ENCODE measurements at places on chromosomes 2 and 18.
A peak's percentile ranks its signal among the peaks of the same experiment; 100 is the strongest.

GRCh38 chr18:58937071-58937886 is 72.6 kb downstream of the ZNF532 start:
- no peak for DNase-seq

- DNase-seq = no peak
Measured at GRCh38 chr2:160973991-160974390, 186.2 kb upstream of the TANK start.

- no peak for DNase-seq
Measured at GRCh38 chr2:128624956-128625355, 306.3 kb upstream of the HS6ST1 start.

- DNase-seq = no peak
Measured at GRCh38 chr2:98458207-98458606, 13.5 kb downstream of the INPP4A start.

DNA sequence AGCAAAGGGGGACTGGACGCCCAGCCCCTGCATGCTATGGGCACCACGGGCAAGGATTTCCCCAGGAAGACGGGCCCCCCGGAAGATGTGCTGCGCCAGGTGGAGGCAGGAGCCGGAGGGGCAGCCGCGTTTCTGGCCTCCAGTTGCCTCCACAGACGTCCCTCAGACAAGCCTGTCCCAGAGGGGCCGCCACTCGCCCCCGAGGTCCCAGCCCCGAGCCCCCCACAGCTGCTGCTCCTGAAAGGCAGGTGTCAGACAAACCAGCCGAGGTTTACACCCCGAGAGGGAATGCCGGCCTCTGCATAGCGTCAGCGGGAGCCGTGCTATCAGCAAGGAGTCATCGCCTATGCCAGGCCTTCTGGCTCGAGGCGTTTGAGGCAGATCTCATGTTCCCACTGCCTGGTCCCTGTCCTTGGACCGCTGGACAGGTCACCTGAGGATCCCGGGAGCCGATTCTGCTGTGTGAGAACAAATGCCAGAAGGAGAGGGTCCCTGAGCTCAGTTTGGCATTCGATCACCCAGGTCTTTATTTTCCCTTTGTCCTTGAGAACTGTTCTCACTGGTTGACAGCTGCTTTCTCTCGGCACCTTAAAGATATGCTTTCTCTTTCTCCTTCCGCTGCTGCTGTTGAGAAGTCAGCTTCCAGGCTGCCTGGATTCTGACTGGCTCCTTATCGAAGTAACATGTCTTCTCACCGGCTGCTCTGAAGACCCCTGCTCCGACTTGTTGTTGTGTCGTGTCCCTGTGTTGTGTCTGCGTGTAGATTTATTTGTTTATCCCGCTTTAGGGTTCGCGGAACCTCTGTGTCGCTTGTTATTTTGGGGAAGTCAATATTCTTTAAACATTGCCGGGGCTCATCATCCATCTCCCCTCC is 20.6 kb downstream of the CROCC2 start:
- no peak for DNase-seq

DNA sequence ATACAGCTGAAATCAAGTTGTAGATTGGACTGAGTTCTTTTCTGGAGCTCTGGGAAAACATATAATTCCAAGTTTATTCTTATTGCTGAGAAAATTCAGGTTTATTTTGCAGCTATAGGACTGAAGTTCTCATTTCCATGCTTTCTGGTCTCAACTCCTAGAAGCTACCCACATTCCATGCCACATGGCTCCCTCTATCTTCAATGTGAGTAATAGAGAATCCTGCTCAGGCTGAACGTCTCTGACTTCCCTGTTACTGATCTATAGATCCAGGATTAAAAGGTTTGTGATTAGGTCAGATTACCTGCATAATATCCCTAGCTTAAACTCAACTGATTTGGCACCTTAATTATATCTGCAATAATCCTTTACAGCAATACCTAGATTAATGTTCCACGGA is 453.8 kb upstream of the MC4R start:
- no peak for DNase-seq

DNA sequence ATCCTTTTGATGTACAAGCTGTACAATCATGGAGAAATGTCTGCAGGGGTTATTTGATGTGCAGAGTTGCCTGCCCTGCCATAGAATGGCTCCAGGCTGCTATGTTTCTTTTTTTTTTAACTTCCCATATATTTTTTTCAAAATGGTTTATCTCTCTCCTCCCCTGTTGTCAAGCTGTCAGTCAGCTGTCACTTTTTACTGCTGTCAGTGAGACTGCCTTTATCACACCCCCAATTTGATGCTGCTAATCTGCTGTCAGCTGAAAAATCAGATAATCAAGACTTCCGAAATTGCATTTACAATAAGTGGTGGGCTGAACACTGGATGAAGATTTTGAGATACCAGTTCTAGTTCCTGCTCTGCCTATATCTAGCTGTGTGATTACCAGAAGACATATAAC is 382.6 kb downstream of the ZEB2 start:
- no peak for DNase-seq

DNA sequence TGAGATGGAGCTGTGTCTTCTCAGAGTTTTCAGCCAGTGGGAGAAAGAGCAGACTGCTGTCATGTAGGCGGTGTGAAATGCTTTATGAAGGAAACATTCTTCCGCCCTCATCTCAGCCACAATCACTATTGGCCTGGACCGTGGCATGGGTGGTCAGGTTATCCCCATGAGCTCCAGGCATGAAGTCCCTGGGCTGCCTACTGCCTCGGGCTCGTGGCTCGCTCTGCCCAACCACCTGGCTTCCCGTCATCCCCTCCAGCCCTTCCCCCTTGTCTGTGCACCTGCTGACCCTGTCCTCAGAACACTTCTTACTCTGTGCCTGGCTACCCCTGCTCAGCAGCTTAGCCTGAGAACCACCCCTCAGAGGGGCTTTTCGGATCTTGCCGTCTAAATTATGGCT is 15.5 kb downstream of the COLEC11 start:
- DNase-seq = peak; percentile 30

DNA sequence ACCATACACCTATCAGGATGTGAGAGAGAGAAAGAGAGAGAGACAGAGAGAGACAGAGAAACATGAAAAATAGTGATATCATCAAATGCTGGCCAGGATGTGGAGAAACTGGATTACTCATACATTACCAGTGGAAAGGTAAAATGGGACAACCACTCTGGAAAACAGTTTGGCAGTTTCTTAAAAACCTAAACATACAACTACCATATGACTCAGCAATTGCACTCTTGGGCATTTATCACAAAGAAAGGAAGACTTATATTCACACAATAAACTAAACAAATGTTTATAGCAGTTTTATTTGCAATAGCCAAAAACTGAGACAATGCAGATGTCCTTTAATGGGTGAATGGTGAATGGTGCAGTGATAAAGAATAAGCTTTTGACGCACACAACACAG is 29.1 kb downstream of the SLC4A3 start:
- no peak for DNase-seq

- DNase-seq = no peak
Measured at GRCh38 chr2:216971593-216971992, 111.7 kb upstream of the TNP1 start.

DNA sequence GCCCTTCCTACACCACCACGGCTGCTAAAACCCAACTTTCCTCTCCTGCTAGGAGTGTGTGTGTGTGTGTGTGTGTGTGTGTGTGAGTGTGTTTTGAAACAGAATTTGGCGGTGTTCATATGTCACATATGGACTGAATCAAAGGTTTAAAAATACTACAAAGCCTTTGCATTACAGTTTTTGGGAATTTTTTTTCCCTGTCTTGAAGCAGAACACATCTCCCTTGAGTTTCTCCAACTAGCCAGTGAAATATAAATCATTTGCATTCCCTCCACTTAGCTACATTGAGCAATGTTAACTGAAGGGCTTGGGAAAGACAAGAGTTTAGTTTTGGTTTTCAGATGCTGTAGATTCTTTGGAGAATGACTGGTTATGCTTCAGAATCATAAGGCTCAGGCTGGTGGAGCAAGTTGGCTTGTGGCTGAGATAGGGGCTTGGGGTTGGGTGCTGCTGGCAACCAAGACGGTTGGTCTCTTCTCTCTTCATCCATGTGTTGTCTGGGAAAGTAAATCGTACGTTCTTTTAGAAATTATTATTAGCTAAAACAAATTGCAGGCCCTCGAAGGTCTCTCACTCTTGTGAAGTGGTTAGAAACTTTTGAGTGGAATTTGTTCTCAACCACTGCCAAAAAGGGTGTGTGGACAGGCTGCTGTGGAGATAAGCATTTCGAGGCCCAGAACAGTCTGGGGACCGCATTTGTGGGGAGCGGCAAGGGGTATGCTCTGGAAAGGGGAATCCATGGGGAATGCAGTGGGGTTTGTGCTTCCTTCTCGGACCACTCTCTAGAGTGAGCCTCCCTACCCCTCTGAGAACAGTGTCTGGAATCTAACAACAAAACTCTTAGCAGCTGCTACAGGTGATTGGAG is 1.4 kb downstream of the NRP2 start:
- no peak for DNase-seq

DNA sequence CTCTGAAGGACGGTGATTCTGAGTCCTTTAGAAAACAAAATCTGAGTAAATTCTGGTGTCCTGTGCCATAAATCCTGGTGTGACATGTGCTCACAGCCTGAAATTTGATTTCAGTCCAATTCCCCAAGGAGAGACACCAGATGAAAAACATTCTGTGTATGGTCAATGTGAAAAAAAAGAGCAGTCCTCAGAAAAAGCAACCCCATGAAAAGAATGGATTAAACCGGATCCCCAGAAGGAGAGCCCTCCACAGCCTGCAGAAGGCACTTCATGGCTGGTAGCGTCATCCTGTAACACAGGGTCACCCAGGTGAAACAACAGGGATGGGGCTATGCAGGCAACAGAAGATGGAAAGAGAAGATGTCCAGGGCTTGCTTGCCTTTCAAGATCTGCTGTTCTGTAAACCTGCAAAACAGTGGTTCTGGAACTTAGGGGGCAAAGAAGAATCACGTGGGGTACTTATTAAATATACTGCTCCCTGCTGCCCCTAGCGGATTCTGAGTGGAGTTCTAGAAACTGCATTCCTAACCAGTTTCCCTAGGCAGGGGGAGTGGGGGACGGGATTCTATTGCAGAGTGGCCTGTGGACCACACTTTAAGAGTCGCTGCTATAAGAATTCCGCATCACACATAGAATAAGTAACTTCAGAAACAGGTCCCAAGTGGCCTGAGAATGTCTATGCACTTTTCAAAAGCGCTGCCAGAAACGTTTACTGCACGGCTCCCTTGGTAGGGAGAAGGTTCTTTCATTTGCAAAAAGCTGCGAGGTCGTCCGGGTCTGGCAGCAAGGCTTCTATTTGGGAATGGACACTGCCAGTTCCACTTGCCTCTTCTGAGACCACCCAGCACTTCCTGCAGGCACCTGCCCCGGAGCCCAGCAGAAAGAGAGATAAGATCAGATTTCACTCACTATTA is 118.9 kb upstream of the ARL5A start:
- peak; percentile 3 for DNase-seq

- no peak for DNase-seq
Measured at GRCh38 chr2:75003773-75004172, 45.3 kb downstream of the POLE4 start.

- DNase-seq = no peak
Measured at GRCh38 chr2:21067125-21067524, 23.3 kb upstream of the APOB start.

GRCh38 chr2:67015681-67016080 is 381.5 kb upstream of the ETAA1 start:
- no peak for DNase-seq

GRCh38 chr2:224173933-224174332 is 134.8 kb upstream of the SERPINE2 start:
- no peak for DNase-seq

DNA sequence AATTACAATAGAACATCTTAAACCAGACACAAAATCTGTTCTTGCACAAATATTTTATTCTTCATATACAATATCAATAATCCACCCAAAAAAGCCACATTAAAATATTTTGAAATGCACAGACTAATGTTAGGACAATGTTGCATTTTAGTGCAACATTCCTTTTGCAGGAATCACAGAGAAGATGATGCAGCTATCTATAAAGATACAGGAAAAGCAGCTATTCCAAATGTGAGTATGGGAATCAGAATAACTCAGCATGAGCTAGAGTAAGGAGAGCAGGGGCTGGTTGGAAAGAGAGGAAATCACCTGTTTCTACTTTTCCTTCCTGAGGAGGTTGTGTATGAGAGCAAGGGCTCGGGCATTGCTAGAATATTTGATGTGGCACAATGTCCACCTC is 4.8 kb downstream of the C2orf66 start:
- no peak for DNase-seq

GRCh38 chr2:160375037-160375436 is 118.6 kb downstream of the RBMS1 start:
- DNase-seq = no peak

- DNase-seq = no peak
Measured at GRCh38 chr2:222292149-222293134, 6.4 kb downstream of the PAX3 start.

GRCh38 chr18:3665780-3666525 is 216.0 kb downstream of the TGIF1 start:
- peak; percentile 85 for DNase-seq

- DNase-seq = no peak
Measured at GRCh38 chr2:217475791-217476190, 527.0 kb downstream of the TNS1 start.

DNA sequence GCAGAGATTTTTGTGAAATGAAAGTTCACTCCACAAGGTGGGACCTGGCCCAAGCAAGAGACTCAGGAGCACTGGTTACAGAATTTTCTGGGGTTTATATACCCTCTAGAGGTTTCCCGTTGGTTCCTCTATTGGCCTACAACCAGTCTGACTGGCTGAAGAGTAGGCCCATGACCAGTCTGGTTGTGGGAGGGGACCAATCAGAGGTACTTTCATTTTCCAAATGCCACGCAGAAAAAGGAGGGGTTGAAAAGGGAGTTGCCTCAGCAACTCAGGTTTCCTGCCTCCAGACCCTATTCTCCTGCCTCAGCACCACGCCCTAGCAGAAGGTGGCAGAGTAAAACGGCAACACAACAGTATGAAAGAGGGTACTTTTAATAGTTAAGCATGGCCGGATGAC is 98.4 kb downstream of the COLEC12 start:
- DNase-seq = no peak

GRCh38 chr2:99899882-99900281 is 242.5 kb downstream of the AFF3 start:
- DNase-seq = no peak

GRCh38 chr2:65700004-65700651 is 267.7 kb upstream of the SPRED2 start:
- DNase-seq = no peak

DNA sequence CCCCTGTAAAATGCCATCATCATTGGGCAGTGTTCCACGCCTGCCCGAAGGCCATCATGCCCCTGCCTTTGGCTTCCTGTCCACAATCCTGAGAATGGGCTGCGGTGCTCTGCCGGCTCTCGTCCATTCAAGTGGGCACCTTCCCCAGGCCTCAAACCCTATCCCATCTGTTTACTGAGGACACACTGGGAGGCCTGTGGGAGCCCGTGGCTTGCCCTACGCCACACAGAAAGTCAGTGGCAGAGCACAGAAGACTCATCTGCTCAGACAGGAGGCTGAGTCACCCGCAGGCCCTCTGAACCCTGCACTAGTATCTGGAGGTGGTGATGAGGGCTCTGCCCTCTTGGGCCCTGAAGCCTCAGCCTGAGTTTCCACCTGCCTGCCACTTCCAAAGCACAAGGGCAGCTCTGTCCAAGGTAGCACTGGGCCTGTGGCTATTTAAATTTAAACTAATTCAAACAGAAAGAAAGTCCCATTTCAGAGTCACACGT is 19.1 kb upstream of the ANKRD53 start:
- no peak for DNase-seq
